Activated CD4-positive, alpha-beta T cell treated with anti-CD3 and anti-CD28 coated beads for 36 hours (primary cell): ENCODE measurements at places on chromosomes 7 and 10.

- H3K4me1 ChIP-seq = no peaks in the 10 kb centered on the region
- no peaks in the 10 kb centered on the region for H3K27me3 ChIP-seq
- H3K36me3 ChIP-seq = no peaks in the 10 kb centered on the region
- H3K27ac ChIP-seq = no peak overlapping the region
- no peak for DNase-seq
Measured at GRCh38 chr7:148116195-148116594, 474.4 kb upstream of the C7orf33 start.

GRCh38 chr7:158550394-158550700, 37.3 kb downstream of the PTPRN2 start:
- H3K27ac ChIP-seq = no peak overlapping the region
- no peaks in the 10 kb centered on the region for H3K4me1 ChIP-seq
- DNase-seq = no peak
- no peak overlapping the region for H3K4me3 ChIP-seq
- peaks cover 1% of the 10 kb centered on the region for H3K27me3 ChIP-seq

GRCh38 chr10:581776-582330, 107.6 kb downstream of the DIP2C start:
- no peak overlapping the region for H3K27ac ChIP-seq
- no peak overlapping the region for H3K4me3 ChIP-seq
- no peaks in the 10 kb centered on the region for H3K4me1 ChIP-seq
- DNase-seq = no peak

DNA sequence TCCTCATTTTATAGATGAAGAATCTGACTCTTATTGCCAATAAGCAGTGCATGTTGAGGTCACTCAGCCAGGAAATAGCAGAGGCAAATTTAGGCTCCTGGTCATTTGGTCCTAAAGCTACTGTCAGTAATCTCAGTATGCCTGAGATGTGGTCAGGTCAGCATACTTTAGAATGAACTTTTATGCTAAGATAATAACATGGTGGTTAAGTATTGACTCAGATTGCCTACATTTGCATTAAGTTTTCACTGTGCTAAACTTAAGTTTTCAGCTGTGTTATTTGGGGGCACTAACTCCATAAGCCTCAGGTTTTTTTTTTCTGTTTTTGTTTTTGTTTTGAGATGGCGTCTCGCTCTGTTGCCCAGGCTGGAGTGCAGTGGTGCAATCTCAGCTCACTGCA, 35.9 kb upstream of the CCSER2 start:
- H3K27me3 ChIP-seq = peaks cover 6% of the 10 kb centered on the region
- H3K36me3 ChIP-seq = no peaks in the 10 kb centered on the region
- peaks cover 21% of the 10 kb centered on the region for H3K4me1 ChIP-seq
- no peak overlapping the region for H3K4me3 ChIP-seq

DNA sequence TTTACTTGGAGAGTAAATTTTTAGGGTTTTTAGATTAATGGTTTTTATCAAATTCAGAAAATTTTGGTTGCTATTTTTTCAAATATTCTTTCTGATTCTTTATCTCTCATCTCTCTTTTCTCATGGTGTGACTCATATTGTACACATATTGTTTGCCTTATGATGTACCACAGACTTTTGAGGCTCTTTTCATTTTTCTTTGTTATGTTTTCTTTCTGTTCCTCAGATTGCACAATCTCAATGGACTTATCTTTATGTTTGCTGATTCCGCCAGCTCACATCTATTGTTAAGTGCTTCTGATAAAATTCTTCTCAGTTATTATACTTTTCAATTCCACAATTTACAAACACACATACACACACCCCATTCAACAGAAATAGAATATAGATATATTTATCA, 168.2 kb upstream of the IGFBP3 start:
- H3K27me3 ChIP-seq = no peaks in the 10 kb centered on the region
- DNase-seq = no peak
- no peak overlapping the region for H3K27ac ChIP-seq
- no peaks in the 10 kb centered on the region for H3K36me3 ChIP-seq
- no peak overlapping the region for H3K4me3 ChIP-seq

DNA sequence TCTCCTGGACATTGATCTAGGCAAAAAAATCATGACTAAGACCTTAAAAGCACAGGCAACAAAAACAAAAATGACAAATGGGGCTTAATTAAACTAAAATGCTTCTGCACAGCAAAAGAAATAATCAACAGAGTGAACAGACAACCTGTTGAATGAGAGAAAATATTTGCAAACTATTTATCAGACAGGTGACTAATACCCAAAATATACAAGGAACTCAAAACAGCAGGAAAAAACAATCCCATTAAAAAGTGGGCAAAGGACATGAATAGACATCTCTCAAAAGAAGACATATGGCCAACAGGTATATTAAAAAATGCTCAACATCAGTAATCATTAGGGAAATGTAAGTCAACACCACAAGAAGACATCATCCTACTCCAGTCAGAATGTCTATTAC, 166.8 kb downstream of the MTERF1 start:
- H3K4me1 ChIP-seq = no peaks in the 10 kb centered on the region
- peaks cover 4% of the 10 kb centered on the region for H3K36me3 ChIP-seq
- DNase-seq = no peak

DNA sequence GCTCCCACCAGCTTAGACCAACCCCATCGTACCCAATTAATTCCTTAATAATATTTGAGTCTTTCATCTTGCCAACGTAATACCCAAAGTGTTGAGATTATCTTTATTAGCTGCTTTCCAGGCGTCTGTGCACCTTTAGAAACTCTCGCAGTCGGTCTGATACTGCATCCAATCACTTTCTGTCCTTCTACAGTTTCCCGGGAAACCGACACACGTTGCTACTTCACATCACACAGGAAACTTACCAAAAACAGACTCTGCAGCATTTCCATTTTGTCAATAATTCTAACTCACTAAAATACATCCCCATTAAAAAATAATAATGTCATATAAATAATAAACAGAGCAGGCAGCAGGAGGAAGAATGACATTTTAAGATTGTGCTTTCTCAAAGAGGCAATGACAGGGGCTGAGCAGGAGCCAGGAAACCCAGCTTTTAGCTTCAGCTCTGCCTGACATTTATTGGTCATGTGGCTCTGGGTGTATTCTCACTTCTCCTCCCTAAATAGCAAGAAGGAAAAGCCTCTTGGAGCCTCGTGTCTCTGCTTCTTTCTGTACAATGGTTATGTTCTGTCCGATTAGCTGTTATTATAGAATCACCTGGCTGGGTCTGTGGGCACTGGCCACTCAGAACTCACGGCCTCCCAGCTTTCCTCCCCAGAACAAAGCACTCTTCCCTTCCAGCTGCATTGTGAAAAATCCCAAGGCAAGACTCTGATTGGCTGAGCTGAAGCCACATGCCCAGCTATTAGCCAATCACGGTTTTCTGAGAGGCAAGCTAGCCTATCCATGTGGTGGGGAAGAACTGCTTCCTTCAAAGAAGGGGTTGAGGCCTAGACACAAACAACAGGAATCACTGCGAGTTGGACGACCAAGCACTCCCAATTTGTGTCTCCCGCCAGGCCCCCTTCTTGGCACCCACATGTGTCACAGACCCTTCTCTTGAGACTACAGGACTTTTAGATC, 424.7 kb upstream of the FOXK1 start:
- no peaks in the 10 kb centered on the region for H3K4me1 ChIP-seq
- no peak overlapping the region for H3K27ac ChIP-seq
- no peak for DNase-seq
- H3K4me3 ChIP-seq = no peak overlapping the region
- no peaks in the 10 kb centered on the region for H3K27me3 ChIP-seq

GRCh38 chr7:101112233-101112632, 14.7 kb upstream of the SERPINE1 start:
- no peaks in the 10 kb centered on the region for H3K4me1 ChIP-seq
- H3K4me3 ChIP-seq = no peak overlapping the region
- peaks cover 6% of the 10 kb centered on the region for H3K27me3 ChIP-seq
- H3K36me3 ChIP-seq = no peaks in the 10 kb centered on the region
- no peak for DNase-seq
- H3K27ac ChIP-seq = no peak overlapping the region

- H3K27ac ChIP-seq = no peak overlapping the region
- no peak for DNase-seq
- no peaks in the 10 kb centered on the region for H3K36me3 ChIP-seq
- no peak overlapping the region for H3K4me3 ChIP-seq
- H3K27me3 ChIP-seq = peaks cover 11% of the 10 kb centered on the region
Measured at GRCh38 chr7:28500138-28500537, 87.8 kb downstream of the CREB5 start.

DNA sequence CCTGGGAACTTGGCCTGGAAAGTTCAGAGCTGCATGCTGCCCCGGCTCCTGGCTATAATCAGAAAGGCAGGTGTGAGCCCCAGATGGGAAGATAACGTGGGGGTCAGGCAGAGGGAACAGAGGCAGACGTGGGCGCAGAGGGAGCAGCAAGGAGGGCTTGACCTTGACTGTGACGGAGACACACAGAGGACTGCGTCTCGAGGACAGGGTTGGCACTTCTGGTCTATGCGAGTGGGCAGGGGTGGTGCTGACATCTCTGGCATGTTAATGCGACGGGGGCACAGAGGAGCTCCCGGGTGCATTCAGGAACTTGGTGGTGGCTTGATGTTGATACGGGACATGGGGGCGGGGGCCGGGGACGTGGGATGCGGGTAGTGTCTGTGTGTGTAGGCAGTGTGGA, 232.1 kb upstream of the GRB10 start:
- DNase-seq = no peak
- no peaks in the 10 kb centered on the region for H3K27me3 ChIP-seq
- H3K4me1 ChIP-seq = no peaks in the 10 kb centered on the region
- no peaks in the 10 kb centered on the region for H3K36me3 ChIP-seq
- H3K27ac ChIP-seq = no peak overlapping the region

DNA sequence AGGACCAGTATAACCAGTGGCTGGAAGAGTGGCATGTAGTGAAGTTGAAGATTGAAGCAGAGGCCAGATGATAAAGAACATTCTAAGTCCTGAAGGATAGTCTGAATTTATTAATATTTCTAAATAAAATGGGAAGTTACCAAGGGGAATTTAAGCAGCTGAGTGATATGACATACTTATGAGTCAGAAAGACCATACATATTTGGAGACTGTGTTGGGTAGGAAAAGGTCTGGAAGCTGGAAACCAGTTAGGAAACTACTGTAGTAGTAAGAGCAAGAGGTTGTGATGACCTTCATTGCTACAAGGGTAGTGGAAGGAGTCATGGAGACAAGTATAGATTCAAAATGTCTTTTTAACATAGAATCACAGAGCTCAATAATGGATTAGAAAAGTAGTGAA, 752.3 kb downstream of the SUGCT start:
- DNase-seq = no peak
- no peak overlapping the region for H3K27ac ChIP-seq
- no peak overlapping the region for H3K4me3 ChIP-seq

- no peaks in the 10 kb centered on the region for H3K36me3 ChIP-seq
- H3K27me3 ChIP-seq = no peaks in the 10 kb centered on the region
- H3K4me3 ChIP-seq = no peak overlapping the region
- H3K4me1 ChIP-seq = no peaks in the 10 kb centered on the region
- no peak overlapping the region for H3K27ac ChIP-seq
- DNase-seq = no peak
Measured at GRCh38 chr7:11710377-11710776, 121.6 kb downstream of the THSD7A start.

- DNase-seq = no peak
- H3K27ac ChIP-seq = no peak overlapping the region
- no peak overlapping the region for H3K4me3 ChIP-seq
- H3K27me3 ChIP-seq = no peaks in the 10 kb centered on the region
- no peaks in the 10 kb centered on the region for H3K36me3 ChIP-seq
- no peaks in the 10 kb centered on the region for H3K4me1 ChIP-seq
Measured at GRCh38 chr7:70744492-70744891, 387.5 kb upstream of the GALNT17 start.

DNA sequence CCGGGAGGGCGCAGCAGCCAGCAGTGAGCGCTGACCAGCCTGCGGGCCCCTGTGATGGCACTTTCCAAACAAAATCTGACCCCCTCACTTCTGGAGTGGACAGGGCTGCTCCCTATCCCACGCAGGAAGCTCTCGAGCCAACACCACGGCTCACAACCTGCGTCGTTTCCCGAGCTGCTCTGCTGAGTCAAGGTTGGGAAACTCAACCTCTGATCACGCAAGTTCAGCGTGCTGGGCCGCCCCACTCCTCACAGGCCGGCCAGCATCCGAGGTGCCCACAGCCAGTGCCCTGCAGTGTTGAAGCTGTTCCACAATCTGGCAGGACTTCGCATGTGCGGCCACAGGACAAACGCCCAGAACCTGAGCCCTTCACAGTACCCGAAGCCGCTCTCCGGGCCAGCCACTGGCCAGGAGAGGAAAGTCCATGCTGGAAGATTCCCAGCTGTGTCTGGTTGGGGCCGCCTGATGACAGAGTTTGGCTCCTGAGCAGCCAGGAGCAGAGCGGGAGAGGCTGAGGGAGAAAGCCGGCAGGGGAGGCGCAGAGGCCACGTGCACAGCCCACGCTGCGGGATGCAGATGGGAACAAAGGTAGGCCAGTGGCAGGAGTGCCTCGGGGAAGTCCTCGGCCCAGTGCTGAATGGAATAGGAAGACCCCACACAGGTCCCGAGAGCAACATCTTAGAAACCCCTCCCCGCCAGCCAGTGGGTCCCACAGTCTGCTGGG, 263.3 kb upstream of the TCERG1L start:
- no peak for DNase-seq
- H3K4me1 ChIP-seq = no peaks in the 10 kb centered on the region
- no peak overlapping the region for H3K27ac ChIP-seq
- H3K4me3 ChIP-seq = no peak overlapping the region

GRCh38 chr7:16619979-16620408, 25.6 kb downstream of the ANKMY2 start:
- H3K36me3 ChIP-seq = peaks cover 34% of the 10 kb centered on the region

- no peak overlapping the region for H3K4me3 ChIP-seq
- DNase-seq = no peak
- H3K27me3 ChIP-seq = no peaks in the 10 kb centered on the region
Measured at GRCh38 chr10:19658131-19658530, 158.1 kb upstream of the PLXDC2 start.
